ENCODE measurements at places on chromosomes 3 and 15.
A peak's percentile ranks its signal among the peaks of the same experiment; 100 is the strongest.

DNA sequence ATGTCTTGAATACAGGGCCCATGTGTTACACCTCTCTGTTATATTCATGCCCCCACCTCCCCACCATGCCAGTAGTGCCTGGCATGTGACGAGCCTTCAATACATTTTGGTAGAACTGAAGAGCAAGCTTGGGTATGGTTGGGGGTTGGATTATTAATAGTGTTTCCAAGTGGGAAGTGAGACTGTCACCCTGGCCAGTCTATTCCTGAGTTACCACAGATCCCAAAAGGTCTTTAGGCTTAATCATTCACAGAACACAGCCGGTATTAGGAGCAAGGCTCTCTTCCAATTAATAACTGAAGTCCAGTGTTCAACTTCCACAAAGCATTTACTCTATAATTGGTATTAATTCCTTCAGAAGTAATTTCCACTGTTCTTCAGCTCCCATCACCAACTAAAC is 231.9 kb upstream of the LRTM1 start:
- no peak for DNase-seq

DNA sequence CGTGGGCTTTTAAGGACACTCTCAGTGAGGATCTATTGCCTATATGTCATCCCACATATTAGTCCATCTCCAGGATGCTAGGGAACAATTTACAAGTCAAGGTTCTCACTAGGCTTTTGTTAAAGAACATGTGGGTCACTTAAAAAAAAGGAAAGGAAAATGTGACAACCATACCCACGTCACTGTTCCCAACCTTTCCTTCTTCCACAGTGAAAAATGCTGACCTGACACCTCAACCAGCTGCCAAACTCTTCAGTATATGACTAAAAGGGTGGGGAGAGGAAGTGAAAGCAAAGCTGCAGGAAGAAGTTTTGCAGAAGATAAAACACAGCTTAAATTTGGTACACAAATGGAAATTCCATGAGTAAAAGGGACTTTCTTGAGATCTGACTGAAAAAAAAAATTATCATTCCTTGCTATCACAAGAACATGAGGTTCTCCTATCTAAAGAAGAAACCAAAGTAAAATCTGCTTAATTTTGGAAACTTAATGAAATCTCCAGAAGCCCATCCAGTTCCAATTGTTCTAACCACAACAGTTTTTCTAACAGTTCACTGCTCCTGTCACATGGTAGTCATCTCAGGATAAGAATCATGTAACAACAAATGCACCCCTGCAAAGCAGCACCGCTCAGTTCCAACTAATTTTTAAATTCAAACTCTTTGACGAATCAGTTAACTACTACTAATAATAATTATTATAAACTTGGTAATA is 117.0 kb upstream of the TSPAN3 start:
- peak; percentile 50 for DNase-seq

GRCh38 chr3:146543461-146544001 is 876 bp downstream of the PLSCR1 start:
- no peak for DNase-seq

- no peak for DNase-seq
Measured at GRCh38 chr3:87797872-87798566, 260.8 kb downstream of the CGGBP1 start.

DNA sequence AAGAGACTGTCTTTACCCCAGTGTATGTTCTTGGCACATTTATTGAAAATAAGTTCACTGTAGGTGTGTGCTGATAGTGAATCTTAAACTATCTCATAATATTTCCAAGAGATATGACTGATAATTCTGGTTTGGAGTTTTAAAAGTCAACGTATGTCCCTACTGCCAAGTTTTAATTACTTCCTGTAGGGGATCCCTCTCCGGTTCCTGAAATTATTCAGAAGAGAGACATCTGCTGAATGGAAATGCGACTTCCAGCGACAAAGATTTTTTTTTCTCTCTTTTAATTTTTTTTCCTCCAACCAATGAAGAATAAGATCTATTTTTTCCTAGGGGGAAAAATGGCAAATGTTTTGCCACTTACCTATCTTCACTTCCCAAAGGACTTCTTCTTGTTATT is 498.9 kb upstream of the TGFBR2 start:
- DNase-seq: no peak

GRCh38 chr3:113747283-113748046 is 630 bp downstream of the ATP6V1A start:
- DNase-seq: no peak

DNA sequence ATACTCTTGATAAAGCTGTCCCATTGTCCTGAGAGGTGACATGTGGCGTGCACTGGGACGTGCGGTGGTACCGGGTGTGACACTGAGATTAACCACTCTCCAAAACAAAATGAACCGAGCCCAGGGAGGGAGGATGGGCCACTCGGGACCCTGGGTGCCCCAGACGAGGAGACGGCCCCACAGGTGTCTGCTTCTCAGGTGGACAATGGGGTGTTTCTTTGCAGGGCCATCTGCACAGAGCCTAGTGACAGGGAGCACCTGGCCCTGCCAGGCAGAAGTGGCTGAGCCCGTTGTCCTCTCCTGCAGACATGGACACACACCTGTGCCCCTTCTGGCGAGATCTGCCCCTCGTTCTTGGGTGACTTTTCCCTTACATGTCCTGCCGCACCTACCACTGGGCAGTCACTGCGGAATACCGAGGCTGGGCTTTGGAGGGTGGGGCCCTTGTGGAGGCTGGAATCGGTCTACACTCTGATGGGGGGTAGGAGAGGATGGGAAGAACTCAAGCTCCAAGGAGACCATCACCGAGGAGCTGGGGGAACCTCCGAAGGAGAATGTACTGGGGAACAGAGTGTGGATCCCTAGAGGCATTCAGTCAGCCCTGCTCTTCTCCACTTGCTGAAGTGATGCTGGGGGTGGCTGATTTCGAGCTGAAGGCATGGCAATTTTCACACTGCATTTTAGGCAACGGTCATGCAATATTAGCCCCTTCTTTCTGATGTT is 153.5 kb downstream of the ATP10A start:
- no peak for DNase-seq

GRCh38 chr3:52809149-52809548 is 14.6 kb downstream of the ITIH3 start:
- DNase-seq: no peak

DNA sequence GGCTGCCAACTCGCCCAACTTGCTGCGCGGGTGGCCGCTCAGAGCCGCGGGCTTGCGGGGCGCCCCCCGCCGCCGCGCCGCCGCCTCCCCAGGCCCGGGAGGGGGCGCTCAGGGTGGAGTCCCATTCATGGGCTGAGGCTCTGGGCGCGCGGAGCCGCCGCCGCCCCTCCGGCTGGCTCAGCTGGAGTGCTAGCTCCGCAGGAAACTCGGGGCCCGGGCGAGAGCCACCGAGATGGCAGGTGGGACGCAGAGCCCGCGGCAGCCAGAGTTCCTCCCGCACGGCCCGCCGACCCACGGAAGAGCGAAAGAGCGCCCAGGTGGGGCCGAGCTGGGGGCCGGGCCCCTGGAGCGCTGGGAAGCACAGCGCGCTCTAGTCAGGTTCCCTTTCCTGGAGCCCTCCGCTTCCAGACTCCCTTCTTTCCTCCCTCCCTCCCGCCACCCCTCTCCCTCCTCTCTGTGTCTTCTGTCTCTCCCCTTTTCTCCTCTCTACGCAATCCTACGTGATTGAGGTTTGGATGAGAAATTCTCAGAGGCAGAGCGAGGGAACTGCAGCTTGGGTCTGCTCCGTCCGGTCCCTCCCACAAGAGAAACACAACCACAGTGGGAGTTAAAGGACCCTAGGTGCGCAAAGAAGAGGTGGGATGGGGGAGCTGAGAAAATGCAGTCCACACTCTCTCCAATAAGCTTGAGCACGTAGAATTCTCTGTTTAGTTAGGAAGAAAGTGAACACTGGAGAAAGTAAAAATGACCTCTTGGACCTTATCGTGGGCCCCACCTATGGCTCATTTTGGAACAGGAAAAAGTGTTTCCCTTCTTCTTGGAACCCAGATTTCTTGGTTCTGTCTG is 317.3 kb downstream of the FGF12 start:
- DNase-seq: no peak

- no peak for DNase-seq
Measured at GRCh38 chr3:186315581-186316354, 46.3 kb downstream of the DGKG start.

DNA sequence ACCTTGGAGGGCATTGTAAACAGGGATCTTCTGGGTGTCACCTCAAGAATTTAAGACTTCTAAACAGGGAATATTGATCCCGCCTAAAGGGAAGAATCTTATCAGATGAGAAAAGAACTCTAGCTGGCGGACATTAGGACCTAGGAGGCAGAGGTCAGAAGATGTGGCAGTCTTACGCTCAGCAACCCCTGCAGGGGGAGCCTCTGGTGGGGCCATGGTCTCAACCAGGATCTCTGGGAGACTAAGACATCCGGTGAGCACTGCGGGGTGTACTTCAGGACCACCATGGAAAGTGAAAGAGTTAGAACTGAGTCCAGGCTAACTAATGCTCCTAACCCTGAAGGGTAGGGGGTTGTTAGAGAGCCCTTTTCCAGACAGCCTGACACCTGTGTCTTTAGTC is 295.2 kb downstream of the VGLL3 start:
- no peak for DNase-seq

- peak; percentile 81 for DNase-seq
Measured at GRCh38 chr15:43266834-43267233, at the start of gene TGM5. Gene TGM5 (minus strand): TSS chr15:43266928. CDS start chr15:43266849, 79 bp downstream.

- no peak for DNase-seq
Measured at GRCh38 chr15:39649757-39650156, 68.9 kb downstream of the THBS1 start.

- DNase-seq: no peak
Measured at GRCh38 chr3:98215051-98215450, 48.6 kb downstream of the OR5H15 start.

DNA sequence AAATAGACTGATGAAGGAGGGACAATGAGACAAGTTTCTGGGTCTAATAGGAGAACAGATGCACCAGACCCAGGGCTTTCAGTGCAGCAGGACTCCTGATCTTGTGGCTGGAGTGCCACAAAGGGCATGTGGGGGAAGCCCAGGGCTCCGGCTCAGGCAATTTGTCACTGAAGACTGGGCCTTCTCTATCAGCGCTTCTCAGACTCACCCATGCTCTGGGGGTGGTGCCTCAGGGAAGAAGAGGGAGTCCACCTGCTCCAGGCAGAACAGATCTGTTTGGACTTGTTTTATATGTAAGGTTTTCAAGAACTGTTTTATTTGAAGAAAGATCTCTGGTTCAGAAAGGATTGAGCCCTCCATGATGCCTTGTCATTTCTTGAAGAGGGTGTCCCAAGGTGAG is 112.4 kb upstream of the TLE3 start:
- DNase-seq: no peak

- no peak for DNase-seq
Measured at GRCh38 chr3:122986693-122987179, 40.8 kb downstream of the SEMA5B start.

- DNase-seq: no peak
Measured at GRCh38 chr3:192812743-192813383, 85.5 kb upstream of the FGF12 start.

- DNase-seq: no peak
Measured at GRCh38 chr15:100770661-100771584, 108.7 kb upstream of the ALDH1A3 start.

DNA sequence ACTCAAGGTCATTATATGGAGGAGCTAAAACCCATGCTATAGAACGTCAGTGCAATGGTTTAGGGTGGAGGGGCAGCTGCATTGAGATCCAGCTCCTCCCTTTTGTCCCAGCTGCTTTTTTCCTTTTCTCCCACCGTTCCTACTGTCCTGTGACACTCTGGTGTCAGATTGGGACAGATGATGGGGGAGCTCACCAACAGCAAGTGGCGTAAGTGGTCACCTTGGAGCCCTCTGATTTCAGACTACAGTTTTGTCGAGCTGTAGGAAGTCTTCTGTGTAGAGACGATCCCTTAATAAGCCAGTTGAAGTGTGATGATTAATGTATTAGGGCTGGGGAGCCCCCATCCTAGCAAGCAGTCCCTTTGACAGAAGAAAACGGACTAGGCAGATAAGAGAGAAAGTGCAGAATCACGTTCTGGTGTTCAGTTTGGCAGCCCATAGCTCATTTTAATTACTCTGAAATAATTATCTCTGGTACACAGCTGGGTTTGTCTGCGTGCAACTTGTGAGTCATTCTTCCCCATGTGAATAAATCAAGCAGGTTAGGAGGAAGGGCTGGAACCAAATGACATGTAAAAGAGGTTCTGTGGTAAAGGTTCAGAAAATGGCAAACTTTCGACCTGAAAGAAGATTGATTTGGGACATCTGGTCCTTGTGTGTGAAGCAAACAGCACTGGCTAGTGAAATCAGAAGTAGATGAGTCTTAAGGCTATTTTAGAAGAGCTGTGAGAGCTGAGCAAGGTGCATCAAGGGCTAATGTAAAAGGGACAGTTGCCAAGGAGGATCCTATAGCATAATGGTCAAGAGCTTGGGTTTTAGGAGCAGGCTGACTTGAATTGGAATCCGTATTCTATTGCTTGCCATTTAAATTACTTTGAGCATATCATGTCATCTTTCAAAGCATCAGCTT is 241.4 kb downstream of the EDEM1 start:
- DNase-seq: no peak

- DNase-seq: no peak
Measured at GRCh38 chr3:72630969-72631344, 217.3 kb downstream of the SHQ1 start.

DNA sequence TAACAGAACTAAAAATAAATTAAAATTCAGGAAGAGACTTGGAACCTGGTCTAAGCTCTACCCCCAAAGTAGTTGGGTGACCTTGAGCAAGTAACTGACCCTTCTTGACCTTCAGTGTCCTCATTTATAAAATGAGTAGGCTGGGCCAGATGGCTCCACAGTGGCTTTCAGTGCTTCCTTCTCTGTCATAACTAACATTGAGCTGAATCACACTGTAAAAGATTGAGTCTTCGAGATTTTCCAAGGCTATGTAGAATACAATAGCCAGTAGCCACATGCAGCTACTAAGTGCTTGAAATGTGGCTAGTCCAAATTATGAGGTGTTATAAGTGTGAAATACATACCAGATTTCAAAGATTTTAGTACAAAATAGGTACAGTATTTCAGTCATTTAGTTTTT is 313.3 kb downstream of the MECOM start:
- no peak for DNase-seq

All from ureter (tissue), 1 donor.